ENCODE measurements at places on chromosomes 5 and 9. TPM values are rescaled to one million over a fixed set of nuclear protein-coding genes. Genes with fewer than 3 reads are reported as not detected.

The RARS1 gene
- polyA plus RNA-seq, result 77.9 TPM

The MRPL41 gene
- polyA plus RNA-seq, result 94.5 TPM

The SHISAL2B gene
- polyA plus RNA-seq, result 0.56 TPM

The CLIC3 gene
- polyA plus RNA-seq, result 45.0 TPM

The NFIB gene
- 15.2 TPM for polyA plus RNA-seq

All from hepatocyte (in vitro differentiated cells).